ENCODE measurements at places on chromosomes 6 and 20. TPM values are rescaled to one million over a fixed set of nuclear protein-coding genes. Genes with fewer than 3 reads are reported as not detected.

DNA sequence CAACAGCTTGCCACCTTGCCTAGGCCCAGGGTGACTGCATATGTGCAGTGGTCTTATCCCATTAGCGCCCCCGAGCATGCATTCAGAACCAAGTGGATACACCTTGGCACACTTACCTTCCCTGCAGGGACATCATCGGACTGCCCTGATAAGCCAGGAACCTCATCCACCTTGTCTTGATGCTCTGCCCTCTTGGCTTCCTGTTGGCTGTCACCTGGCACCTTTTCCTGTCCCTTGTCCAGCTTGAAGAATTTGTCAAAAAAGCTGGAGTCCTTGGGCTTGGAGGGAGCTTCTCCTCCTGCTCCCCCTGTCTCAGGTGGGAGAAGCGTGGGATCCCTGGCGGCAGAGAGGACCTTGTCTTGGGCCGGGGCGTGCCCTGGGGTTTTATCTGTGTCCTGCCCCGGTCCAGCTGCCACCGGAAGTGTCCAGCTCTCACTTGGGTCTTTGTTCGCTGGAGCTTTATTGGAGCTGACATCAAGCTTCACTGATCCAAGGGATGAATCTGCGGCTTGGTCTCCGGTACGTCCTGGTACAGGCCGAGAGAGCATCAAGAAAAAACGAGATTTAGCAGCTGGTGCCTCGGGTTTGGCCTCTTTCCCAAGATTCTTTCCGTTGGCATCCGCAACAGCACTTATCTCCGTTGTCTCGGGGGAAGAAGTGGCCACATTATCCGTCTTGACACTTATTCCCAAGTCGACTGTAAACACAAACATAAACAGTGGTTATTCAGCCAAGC, 42.0 kb downstream of the BCAS1 start:
- no peak for DNase-seq

DNA sequence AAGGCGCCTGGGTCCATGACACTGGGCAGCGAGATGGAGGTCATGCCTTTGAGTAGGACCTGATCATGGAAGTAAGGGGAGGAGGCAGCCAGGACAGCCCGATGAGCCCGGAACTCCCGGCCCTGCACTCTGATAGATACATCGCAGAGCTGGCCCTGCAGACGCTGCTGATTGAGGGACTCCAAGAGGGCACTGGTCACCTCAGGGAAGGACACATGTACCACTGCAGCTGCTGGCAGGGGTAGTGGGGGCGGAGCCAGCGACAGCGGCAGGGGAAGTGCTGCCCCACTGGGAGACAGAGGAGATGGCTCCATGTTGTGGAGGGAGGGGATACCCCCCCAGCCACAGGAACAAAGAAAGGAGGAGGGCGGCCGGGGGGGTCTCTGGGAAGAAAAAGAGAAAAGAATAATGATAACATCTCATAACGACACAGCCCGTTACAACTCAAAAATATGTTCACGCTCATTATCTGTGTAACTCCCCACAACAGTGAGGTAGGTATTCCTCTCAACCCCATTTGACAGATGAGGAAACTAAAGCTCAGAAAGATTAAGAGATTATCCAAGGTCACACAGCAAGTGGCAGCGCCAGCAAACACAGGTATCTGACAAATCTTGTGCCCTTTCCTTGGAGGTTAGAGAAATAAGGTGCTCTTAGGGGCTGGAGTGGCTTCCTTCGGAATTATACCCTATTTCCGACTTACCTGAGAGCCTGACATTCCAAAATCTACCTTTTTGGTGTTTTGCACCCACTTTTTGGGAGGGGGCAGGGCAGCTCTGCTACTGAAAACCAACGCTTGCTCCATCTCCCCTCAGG, 733 bp downstream of the ZBTB22 start:
- no peak for DNase-seq

DNA sequence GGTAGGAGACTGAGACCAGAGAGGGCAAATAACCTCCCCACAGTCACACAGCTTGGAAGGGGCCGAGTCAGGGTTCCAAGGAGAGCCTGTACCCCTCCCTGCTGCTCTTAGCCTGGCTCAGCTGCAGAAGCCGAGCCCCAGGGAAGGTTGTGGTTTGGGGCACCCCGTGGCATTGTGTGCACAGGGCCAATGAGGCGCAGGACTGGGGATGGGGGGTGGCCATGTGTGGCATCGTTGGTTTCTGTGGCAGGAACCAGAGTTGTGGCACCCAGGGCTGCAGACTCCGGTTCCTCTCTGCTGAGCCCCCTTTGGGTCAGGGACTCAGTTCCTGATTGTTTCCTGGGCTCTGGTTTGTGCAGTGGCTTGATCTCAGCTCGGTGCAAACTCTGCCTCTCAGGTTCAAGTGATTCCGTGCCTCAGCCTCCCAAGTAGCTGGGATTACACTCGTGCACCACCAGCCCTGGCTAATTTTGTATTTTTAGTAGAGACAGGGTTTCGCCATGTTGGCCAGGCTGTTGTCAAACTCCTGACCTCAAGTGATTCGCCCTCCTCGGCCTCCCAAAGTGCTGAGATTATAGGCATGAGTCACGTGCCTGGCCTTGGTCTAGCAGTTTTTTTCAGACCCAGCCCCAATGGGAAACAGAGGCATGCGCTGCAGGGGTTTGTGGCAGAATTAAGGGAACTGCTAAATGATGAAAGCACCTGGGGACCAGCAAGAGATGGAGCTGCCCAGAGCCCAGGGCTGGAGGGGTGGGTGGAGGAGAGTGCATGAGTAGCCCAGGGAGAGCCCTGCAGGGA, 221.0 kb upstream of the SULF2 start:
- no peak for DNase-seq

DNA sequence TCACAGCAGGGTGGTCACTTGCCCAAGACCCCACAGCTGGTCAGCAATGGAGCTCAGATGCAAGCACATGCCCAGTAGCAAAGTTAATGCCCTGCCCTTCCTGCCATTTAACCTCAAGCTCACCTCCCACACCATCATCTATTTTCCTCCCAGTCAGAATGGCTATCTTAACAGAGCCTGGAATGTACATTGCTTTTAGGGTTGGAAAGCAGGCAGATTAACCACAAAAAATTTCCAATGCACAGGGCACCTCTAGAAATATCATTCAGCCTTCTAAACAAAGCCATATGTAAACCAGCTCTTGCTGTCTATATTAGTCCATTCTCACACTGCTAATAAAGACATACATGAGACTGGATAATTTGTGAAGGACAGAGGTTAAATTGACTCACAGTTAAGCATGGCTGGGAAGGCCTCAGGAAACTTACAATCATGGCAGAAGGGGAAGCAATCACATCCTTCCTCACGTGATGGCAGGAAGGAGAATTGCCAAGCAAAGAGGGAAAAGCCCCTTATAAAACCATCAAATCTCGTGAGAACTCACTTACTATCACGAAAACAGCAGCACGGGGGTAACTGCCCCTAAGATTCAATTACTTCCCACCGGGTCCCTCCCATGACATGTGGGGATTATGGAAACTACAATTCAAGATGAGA, 106.9 kb downstream of the FYN start:
- DNase-seq, result no peak

The BTNL2 gene
- not detected for polyA plus RNA-seq

- DNase-seq, result no peak
Measured at GRCh38 chr6:133985970-133986369, 32.9 kb downstream of the TBPL1 start.

- DNase-seq, result no peak
Measured at GRCh38 chr20:63456429-63457284, 15.8 kb downstream of the KCNQ2 start.

DNA sequence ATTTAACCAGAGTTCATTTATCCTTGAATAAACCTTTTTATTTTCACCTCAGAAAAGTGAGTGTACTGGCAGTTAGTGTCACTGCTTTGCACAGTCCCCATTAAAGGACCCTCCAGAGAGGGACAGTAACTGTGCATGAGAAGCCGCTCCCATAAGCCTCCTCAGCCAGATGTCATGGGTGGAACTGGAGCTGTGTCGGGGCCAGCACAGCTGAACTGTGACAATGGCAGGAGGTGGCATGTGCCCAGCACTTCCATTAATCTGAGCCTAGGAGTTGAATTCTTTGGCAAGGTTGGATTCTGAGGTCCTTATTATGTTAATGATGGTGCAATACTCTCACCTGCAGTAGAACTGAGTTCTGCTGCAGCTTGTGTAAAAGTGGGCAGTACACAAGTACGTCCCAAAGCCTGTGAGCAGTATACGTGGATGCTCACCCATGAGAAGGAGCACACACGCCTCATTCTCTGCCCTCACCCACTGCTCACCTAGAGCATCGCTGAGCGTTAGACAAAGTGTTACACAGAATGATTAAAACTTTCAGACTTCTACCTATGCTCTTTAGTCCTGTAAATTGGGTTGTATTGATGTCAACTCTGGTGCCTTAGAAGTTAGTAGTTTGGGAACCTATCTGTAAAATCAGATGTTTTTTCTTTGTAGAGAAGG, 11.9 kb upstream of the CSE1L start:
- DNase-seq, result no peak

DNA sequence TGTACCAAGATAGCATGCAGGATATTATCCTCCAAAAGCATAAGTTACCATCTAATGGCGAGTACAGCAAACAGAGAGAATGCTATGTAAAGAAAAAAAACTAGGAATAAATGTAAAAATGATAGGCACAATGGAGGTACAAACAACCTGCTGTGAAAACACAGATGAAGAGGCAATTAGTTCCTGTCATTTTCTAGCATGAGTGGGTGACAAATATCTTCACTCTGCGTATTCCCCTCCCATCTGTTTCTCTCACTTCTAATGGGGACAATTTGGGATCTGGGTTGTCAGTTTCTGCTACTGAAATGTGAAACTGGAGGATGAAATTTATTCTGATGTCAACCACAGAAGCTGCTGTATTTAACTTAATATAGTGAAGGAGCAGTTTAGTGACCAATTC, 11.7 kb upstream of the PTPRK start:
- DNase-seq, result no peak

The IFT52 gene
- polyA plus RNA-seq, result 45.2 TPM

- DNase-seq, result no peak
Measured at GRCh38 chr6:31041372-31041974, 31.2 kb downstream of the MUC22 start.

- DNase-seq, result no peak
Measured at GRCh38 chr6:4323322-4323721, 187.9 kb upstream of the ECI2 start.

The SLC12A5 gene
- 8.4 TPM for polyA plus RNA-seq

DNA sequence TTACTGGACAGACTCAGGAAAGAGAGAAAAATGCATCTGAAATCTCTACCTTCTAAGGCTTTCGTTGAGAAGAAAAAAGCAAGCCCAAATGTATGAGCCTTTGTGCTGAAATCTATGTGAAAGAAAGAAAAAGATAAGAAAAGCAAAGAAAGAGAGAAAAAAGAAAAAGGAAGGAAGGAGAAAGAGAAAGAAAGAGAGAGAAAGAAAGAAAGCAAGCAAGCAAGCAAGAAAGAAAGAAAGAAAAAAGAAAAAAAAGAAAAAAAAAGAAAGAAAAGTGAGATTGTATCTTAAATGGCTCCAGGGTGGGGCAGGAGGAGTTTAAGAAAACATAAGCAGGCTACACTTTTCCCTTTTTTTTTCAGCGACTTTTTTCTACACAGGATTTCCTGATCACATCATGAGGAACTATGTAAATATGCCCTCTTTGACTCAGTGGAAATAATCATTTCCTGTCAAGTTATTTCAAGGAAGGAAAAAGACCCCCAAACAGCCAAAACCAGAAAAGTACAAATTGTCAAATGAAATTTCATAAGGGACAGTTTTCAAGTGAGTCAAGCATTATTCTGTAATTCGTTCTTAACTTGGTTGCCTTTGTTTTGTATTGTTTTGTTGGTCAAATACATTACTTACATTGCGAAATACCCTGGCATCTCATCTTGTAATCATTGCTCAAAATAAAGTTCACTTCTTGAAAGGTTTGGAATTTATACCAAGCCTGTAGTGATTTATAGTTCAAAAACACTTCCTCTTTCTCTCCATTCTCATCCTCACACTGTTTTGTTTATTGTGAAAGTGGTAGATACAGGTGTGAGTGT, 79.5 kb upstream of the RNF217 start:
- DNase-seq, result no peak

Data from GM23338 (cell line).